ENCODE measurements at places on chromosomes 5 and 9.

DNA sequence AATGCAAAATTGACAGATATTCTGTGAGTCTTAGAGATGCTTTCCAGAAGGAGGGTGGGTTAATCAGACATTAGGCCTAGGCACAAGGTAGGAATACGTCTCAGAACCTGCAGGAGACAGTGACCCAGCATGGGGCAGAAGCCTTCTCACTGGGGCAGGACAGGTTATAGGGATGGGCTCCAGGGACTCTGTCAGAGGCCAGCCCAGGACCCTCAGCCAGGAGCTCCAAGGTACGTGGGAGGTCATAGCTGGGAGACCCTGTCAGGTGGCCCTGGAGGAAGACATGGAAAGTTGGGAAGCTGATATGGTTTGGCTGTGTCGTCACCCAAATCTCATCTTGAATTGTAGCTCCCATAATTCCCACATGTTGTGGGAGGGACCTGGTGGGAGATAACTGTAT is 450.4 kb downstream of the GADD45G start:
- no peak for DNase-seq

GRCh38 chr5:161064781-161065180 is 212.8 kb upstream of the ATP10B start:
- DNase-seq: no peak

- DNase-seq: no peak
These were observed 9.0 kb upstream of the FAT2 start for GRCh38 chr5:151600069-151600665.

DNA sequence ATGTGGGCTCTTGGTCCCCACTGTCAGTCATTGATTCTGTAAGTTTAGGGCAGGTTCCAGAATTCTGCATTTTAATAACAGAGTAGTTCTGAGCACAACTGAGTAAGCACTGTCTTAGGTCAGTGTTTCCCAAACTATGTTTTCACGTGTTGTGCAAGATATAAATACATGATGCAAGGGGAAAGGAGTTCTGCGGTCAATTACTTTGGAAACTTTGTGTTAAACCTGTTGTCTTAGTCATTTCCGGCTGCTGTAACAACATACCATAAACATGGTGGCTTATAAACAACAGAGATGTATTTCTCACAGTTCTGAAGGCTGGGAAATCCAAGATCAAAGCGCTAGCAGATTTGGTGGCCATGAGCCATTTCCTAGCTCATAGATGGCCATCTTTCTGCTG is 69.8 kb downstream of the EQTN start:
- peak; percentile 3 for DNase-seq

- DNase-seq: no peak
These were observed 1134.1 kb downstream of the PTPRD start for GRCh38 chr9:9478741-9479140.

DNA sequence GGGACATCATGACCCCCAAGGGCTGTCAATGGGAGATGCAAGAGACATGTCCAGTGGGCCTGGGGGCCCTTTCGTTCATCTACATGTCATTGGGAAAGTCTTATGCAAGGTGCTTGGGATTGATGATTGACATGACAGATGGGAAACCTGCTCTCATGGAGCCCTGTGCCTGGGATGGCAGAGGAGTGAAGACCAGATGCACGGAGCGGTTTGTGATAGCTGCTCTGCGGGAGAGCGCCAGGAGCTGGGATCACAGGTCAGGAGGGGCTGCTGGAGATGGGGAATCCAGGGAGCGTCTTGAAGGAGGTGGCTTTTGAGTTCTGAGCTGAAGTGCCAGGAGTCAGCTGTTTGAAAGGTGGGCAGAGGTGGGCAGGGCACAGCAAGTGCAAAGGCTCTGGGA is 104.3 kb downstream of the FGF18 start:
- no peak for DNase-seq

DNA sequence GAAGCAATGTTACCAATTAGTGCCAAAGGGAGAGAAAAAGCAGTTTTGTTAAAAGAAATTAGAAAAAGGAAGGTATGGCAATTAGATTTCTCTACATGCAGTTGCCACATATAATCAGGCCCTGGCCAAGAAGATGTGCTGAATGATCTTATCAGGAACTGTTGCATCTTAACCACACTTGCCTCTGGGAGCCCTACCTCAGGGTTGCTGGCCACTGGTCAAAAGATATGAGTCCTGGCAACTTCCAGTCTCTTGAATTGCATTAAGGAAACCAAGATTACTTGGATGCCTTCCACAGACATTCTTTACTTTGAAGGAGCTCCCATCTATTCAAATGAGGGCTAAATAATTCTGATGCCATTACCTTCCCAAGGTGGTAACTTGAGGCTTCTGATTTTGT is 60.4 kb downstream of the TNC start:
- DNase-seq: no peak

DNA sequence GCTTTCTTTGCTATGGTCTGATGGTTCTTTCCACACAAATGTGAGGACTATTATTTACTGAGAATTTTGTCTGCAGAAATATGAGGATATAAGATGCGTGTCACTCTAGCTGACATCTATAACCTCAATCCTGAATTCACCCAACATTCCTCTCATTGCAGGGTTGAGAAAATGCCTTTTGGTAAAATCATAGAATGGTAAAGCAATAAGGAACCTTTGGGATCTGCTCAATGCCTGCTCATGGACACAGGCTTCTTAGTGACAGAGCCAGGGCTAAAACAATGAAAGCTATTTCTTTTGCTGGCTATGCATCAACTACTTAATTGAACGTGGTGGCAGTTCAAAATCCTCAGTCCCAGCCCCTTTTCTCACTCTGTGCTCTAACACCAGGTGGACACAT is 199.6 kb downstream of the GAS1 start:
- no peak for DNase-seq

DNA sequence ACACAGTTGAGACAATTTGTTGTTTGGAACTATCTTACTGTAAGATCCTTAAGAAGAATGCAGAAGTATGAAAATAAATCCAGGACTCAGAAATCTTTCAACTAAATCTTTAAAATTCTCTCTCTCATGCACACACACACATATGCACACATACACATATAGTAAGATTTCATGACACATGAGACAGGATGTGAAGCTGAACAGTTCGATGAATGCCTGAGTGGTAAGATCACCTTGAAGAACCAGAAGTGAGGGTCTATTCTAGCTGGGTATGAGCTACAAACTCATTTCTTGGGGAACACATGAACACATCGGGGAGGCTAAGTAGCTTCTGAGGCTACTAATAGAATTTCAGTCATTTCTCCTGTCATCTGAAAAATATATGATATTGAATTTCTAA is 153.6 kb downstream of the TMC1 start:
- no peak for DNase-seq

GRCh38 chr5:141513627-141514329 is 24.9 kb downstream of the PCDHGC5 start:
- peak; percentile 52 for DNase-seq

- DNase-seq: peak; percentile 20
These were observed 54.0 kb upstream of the MAP3K1 start for GRCh38 chr5:56761151-56761885.

DNA sequence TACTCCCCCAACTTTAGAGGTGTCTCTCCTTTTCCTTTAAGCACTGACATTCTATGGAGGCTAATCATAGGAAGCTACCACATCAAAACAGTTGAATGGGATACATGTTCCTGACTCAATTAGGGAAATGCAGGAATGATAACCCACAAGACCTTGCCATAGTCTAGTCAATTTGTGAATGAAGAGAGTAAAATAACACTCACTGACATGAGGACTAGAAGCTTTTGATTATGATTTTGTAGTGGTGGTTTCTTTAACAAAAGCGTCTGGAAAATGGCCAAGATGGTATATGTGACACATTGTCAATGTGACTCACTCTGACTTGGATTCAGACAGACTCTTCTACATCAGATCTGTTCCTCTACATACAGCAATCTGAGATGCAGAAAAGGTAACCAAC is 13.7 kb upstream of the PRELID2 start:
- no peak for DNase-seq

- no peak for DNase-seq
These were observed 1466.7 kb upstream of the CDH9 start for GRCh38 chr5:28505121-28505520.

GRCh38 chr9:129725795-129726251 is 27.0 kb downstream of the PTGES start:
- no peak for DNase-seq

DNA sequence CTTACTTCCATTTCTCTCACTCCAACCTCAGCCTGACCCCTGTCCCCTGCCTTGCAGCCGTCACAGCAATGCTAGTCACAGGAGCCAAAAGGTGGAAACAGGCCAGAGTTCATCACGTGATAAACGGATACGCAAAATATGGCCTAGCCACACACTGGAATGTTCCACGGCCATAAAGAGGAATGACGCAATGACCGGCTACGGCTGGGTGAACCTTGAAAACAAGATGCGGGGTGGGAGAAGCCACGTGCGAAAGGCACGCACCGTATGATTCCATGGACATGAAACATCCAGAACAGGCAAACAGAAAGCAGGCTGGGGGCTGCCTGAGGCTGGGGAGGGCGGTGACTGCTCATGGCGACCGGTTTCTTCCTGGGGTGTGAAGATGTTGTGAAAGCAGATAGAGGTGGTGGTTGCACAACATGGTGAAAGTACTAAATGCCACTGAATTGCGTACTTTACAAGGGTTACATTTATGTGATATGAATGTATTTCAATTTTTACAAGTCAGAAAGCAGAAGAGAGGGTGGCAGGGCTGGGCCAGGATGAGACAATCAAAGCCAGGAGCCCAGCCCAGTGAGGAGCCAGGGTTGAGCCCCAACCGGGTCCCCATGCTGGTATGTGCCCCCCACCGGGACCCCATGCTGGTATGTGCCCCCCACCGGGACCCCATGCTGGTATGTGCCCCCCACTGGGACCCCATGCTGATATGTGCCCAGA is 117.8 kb upstream of the SARDH start:
- DNase-seq: peak; percentile 99

DNA sequence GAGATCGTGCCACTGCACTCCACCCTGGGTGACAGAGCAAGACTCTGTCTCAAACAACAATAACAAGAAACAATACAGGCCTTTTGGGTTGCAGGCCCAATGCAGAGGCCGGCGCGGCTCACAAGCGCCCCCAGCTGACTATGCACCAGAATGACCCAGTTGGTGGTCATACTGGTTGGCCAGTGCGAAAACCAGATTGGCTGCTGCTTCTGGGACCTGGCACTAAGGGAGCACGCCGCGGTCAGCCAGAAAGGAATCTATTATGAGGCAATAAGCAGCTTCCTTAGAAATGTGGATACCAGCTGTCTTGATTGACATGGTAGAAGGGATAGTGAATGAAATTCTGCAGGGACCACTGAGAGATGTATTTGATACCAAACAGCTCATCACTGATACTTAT is 35.0 kb downstream of the RANBP17 start:
- no peak for DNase-seq

DNA sequence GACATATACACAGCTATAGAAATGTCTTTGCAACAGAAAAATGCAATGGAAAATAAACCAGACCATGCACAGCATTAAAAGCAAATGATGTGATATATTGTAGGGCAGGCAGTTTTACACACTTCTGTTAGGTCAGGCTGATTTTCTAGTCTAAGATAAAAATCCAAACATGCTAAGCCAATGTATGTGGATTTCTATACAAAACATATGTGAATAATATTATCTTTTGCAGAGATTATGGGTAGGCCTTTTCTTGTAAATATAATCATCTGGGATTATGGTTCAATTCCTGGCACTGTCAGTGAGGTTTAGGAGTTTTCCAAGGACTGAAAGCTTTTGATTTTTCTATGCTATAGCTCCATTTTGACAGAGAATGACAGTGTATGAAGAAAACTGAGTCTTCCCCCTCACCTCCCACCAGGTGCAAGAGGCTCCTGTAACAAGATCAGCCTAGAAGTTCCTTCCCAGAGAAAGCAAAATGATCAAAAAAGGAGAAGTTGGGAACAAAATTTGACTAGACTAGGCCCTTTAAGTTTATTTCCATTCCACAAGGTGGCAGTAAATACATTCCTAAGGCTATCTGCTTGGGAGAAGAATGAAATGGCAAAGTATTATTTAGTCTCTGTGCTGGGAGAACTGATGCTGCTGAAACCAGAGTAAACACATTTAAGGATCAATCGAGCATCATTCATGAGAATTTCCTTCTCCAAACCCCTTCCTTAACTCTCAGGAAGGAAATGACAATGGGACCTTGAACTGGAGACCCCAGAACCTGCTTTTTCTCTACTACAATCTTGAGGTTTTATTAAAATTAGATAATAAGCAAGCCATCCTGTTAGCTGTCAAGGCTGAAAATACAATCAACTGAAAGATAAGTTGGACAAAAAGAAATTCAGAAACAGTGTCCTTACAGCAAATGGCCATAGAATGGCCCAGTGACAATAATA is 133.0 kb upstream of the TUT7 start:
- DNase-seq: peak; percentile 33

- peak; percentile 31 for DNase-seq
These were observed 5.5 kb upstream of the CAMLG start for GRCh38 chr5:134732819-134733218.

DNA sequence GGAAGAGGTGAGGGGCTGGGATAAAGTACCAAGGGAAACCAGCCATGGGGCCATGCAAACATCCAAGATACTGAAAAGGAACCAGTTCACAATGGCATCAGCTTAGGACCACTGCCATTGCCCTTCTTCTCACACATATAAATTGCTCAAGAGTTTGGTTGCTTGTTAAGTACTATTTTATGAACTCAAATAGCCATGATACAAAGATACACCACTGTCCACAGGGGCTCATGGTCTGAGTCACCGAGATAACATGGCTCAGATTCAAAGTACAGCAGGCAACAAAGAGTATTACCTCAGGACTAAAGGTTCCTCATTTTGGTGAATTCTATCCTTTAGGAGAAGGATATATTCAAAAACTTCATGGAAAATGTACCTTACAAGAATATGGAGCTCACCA is 55.6 kb downstream of the FANCC start:
- no peak for DNase-seq

DNA sequence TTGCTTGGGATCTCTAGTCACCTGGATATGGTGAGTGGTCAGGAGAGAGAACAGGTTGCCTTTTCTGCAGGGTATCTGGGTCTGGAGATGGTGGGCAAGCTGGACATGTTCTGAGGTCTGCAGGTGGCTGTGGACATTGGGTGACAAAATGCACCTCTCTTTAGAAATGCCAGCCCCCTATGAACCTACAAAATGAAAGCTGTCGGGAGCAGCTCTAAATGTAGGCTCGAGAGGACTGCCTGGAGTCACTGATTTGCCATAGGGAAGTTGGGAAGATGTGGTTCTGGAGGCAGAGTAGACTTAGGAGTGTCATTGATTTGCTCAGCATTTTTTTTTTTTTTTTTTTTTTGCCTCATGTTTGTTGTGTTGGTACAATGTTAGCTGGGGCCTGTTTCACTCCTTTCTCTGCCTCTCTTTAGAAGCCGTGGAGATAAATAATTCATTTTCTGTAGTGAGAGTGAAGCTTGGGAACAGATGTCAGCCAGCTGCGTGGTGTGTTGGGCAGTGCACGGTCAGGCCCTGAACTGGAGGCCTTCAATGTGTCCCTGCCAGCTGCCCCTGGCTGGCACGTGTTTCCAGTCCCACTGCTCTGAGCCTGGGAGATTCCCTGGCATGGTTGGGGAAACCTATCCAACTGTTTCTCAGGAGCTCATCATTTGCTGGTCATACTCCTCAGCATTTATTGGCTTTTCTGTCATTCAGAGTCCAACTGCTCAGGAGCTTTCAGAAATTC is 5.4 kb downstream of the RGS3 start:
- no peak for DNase-seq

- DNase-seq: no peak
These were observed 245.6 kb upstream of the RAI14 start for GRCh38 chr5:34410411-34411139.

- no peak for DNase-seq
These were observed 4.3 kb downstream of the KCNT1 start for GRCh38 chr9:135706288-135706687.

- DNase-seq: no peak
These were observed 365.3 kb downstream of the MTRR start for GRCh38 chr5:8234179-8234770.

GRCh38 chr9:111828193-111828592 is 33.5 kb upstream of the SHOC1 start:
- no peak for DNase-seq

Data from CD14-positive monocyte (primary cell).